K562 (cell line): ENCODE measurements at places on chromosomes 2 and 18. TPM values are rescaled to one million over a fixed set of nuclear protein-coding genes. Genes with fewer than 3 reads are reported as not detected.

The TFCP2L1 gene
- 1.00 and 1.1 TPM in 2 replicates for total RNA-seq

The COBLL1 gene
- 1.2 and 1.3 TPM in 2 replicates for total RNA-seq

The GPR35 gene
- 0.20 and 0.33 TPM in 2 replicates for total RNA-seq

The HNMT gene
- total RNA-seq = 2.8 and 3.1 TPM in 2 replicates

The NT5DC4 gene
- 4.7 and 6.8 TPM in 2 replicates for total RNA-seq

The CYTIP gene
- 0.33 and 0.42 TPM in 2 replicates for total RNA-seq

The APCDD1 gene
- 0.07 TPM in 1 of 2 replicates, not detected in the other for total RNA-seq

The PSMA8 gene
- total RNA-seq = not detected in 2 replicates

The GAREM1 gene
- 0.33 and 0.51 TPM in 2 replicates for total RNA-seq

The RIT2 gene
- not detected in 2 replicates for total RNA-seq

The SNED1 gene
- 0.02 and 0.07 TPM in 2 replicates for total RNA-seq

The AQP12B gene
- not detected in 2 replicates for total RNA-seq

The RAB6C gene
- total RNA-seq = not detected in 2 replicates

The ALPG gene
- total RNA-seq = not detected in 2 replicates

The CAPN14 gene
- not detected in 2 replicates for total RNA-seq

The LDLRAD4 gene
- 0.25 TPM in 1 of 2 replicates, not detected in the other for total RNA-seq

The TEKT4 gene
- total RNA-seq = 0.51 and 0.58 TPM in 2 replicates

The DSG3 gene
- total RNA-seq = 0.07 and 0.18 TPM in 2 replicates

The FAM110C gene
- total RNA-seq = 0.04 TPM in 1 of 2 replicates, not detected in the other

The CAPN13 gene
- total RNA-seq = not detected in 2 replicates

The EMILIN2 gene
- 0.34 and 0.40 TPM in 2 replicates for total RNA-seq

The UNC80 gene
- total RNA-seq = 0.11 TPM in 1 of 2 replicates, not detected in the other

The CD8A gene
- total RNA-seq = 0.07 and 0.20 TPM in 2 replicates

The ERMN gene
- not detected in 2 replicates for total RNA-seq

The DNER gene
- total RNA-seq = not detected in 2 replicates

The TRIM54 gene
- total RNA-seq = not detected in 2 replicates

The COL4A3 gene
- total RNA-seq = 0.27 TPM in 1 of 2 replicates, not detected in the other
